ENCODE measurements at places on chromosomes 2 and 18.

- DNase-seq, result no peak
These were observed 64.6 kb downstream of the NAB1 start for GRCh38 chr2:190713471-190713870.

- no peak for DNase-seq
These were observed 40.6 kb upstream of the EDAR start for GRCh38 chr2:109029490-109030201.

DNA sequence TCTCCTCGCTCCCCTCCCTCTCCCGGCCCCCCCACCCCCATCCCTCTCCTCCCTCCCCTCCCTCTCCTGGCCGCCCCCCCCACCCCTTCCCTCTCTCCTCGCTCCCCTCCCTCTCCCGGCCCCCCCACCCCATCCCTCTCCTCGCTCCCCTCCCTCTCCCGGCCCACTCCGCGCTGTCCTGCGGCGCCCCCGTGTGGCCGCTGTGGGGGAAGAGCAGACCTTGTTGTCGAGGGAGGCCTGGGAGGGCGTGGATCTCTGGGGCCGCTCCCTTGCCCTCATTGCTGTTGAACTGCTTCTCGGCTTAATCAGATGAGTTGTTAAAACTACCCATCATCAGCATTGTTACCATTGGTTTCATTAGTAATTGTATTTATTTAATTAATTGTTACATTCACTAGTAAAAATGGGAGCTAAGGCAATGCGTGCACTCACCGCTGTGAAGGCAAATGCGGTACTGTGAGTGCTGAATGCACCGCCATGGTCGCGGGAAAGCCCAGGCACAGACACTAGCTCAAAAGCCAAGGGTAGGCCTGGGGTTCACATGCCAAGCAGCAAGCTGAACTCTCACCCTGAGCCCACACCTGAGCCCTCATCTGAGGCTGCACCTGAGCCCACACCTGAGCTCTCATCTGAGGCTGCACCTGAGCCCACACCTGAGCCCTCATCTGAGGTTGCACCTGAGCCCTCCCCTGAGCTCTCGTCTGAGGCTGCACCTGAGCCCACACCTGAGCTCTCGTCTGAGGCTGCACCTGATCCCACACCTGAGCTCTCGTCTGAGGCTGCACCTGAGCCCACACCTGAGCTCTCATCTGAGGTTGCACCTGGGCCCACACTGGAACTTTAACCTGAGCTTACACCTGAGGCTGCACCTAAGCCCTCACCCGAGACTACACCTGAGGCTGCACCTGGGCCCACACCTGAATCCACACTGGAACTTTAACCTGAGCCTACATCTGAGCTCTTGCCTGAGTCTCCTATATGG is 8.8 kb downstream of the RTP5 start:
- DNase-seq, result peak; percentile 68

GRCh38 chr18:79069717-79070151 is 540 bp downstream of the ATP9B start:
- DNase-seq, result no peak

DNA sequence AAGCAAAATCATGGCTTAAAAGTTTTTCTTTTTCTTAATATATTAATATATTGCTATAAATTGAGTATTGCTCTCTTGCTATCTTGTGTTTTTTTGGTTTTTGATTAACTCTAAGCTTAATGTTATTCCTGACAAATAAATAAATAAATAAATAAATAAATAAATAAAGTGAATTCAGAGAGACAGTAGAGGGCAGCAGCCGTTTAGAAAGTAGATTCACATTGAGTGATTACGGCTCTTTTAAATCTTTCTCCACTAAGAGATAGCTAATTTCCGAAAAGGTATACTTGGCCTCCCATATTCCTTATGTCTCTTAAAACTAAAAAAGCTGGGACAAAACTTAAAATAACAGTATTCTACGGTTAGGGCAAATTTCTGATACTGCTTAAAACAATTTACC is 34.3 kb downstream of the MSH2 start:
- DNase-seq, result no peak

DNA sequence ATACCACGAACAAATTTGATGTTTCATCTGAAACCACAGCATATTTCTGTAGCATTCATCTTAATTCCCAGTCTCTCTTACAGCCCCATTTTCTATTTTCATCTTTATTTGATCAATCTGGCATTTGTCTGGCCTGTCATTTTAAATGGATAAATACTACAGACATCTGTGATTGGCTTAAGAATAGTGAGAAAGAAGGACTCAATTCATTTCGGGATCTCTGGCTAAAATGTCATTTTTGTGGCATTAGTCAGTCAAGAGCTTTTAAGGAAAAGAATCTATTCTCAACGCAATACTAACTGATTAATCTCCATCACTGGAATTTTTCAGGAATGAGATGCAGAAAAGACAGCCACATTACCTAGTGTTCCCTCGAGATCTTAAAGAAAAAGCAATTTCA is 585.9 kb downstream of the IRS1 start:
- DNase-seq, result no peak

- DNase-seq, result no peak
These were observed 653 bp upstream of the ANKAR start for GRCh38 chr2:189673661-189674373.

DNA sequence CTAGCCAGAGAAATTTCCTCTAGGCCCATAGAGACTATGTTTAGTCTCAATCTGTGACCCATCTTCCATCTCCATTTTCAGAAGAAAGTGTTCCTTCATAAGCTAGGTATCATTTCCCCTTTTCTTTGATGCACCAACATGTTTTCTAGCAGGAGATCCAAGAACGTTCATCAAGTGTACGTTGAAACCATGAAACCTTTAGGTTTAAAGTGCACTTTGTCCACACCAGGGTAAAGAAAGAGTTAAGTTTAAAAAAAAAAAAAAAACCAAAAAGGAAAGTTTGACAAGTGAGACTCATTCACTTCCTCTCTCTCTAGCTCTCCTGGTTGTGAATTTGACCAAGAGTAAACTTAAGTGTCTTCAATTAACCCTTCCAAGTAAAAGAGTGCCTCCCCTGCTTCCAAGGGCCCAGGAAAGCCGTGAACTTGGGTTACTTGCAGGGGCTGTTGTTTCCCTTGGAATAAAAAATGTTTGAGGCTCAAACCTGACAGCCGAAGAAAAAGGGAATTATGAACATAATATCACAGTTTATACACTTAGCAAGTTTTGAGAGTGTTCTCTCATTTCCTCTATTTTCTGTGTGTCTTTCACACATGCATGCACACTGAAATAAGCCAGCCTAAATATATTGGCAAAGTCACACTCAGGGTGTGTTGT is 56.7 kb downstream of the LBH start:
- DNase-seq, result no peak

Data from activated T-helper 1 cell treated with Interleukin-2 at 50 U/mL for 16 hours (primary cell).